ENCODE measurements at places on chromosomes 5 and 9.
A peak's percentile ranks its signal among the peaks of the same experiment; 100 is the strongest.

DNA sequence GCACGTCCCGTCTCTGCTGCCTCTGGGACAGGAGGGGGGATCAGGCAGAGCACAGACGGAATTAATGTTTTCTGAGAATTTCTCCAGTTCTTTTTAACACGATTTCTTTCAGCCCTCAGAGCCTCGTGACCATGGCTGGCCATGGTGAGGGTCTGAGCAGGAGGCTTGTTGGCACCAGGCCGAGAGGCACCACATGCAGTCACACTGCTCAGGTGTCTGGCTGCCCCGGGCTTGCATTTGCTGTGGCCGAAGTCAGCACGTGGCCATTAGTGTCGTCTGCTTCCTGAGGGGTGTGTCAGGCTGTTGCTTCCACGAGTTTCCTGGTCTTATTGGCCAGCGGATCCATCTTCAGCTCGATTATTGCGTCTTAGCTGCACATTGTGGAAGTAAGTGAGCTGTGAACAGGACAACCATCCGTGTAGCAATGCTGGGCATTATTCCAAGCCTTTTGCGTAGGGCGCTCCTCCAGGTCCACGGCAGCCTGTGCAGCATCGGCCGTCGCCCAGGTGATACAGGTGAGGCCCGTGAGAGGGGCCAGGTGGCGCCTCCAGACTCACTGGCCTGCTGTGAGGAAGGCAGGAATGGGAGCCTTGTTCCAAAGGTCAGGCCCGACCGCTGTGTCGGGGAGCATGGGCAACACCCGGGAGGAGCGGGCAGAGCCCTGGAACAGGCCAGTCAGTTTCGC lies 114.2 kb upstream of the CACNA1B start:
- no peak for DNase-seq

- DNase-seq: no peak
These were observed 43.3 kb upstream of the ALDH1A1 start for GRCh38 chr9:72996114-72996513.

GRCh38 chr5:173392-174290 lies 17.7 kb upstream of the LRRC14B start:
- no peak for DNase-seq

DNA sequence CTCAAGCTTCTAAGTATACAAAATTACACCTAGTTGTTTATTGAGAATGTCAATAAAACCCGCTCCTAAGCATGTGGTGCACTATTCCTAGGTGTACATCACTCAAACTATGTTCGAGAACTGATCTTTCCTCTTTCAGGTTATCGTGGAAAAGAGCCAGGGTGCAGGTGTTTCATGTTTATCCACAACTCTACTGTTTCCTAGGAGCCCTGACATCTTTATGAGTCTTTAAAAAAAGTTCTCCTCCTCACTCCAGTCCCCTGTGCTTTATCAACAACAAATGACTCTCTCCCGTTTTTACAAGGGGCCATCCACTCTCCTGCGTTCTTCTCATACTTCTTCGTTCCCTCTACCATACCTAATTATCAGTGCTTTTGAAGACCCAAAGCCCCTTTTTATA lies 78.8 kb upstream of the NFIL3 start:
- no peak for DNase-seq

DNA sequence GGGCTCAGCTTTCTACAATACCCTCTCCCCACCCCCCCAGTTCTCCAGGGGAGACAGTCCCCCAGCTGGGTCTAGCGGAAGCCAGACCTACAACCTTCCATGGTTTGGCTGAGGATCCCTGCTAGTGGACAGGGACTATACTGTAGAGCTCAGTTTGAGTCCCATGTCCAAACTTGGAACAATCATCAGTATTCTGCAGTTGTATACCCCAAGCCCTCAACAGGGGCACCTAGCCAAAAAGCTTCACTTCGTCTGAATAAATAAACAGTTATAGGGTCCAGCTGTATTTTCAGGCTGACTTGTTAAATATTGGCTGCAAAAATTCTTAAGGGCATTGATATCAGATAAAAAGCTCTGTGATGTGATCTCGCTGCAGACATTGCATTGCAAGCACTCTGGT lies 15.4 kb upstream of the C9 start:
- no peak for DNase-seq

DNA sequence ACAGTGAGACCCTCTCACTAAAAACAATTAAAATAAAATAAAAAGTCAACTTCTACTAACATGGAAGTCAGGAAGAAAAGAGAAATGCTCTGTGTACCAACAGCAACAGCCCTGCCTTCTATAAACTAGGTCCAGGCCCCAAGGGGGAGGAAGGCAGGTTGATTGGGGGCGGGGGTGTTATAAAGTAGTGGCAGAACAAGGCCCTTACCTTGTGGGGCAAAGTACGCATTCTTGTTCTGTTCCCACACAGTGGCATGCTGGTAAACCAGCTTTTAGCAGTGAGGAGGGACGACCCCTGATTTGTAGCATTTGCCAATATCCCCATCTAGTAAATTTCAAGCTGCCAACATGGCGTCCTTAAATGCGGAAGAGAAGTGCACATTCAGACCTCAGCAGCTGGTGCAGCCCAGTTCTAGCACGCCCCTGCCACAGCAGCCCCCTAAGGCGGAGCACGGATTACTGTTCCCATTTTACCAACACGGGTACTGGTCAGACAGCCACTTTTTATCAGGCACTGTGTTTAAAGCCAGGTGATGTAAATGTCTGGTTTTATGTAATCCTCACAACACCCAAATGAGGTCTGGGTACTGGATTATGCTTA lies 69.5 kb downstream of the GTF3C4 start:
- DNase-seq: no peak

DNA sequence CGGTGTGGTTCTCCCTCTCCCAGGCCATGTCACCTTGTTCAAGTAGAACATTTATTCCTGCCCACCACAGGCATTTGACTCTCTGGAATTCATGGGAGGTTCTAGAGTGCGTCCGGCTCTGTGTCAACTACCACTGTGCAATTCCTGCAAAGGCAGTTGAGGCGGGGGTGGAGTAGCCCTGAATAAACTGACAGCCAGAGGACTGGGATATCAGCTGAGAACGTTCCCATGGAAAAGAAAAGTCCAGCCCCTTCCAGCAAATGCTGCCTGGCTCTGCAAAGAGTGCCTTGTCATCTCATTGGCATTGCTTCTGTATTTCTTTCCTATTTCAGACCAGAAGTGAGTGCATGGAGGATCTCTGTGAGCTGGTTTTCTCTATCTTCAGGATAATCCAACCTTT lies 18.9 kb upstream of the MEGF9 start:
- no peak for DNase-seq

- DNase-seq: no peak
These were observed 99.2 kb downstream of the ZNF462 start for GRCh38 chr9:106962122-106962521.

GRCh38 chr5:53785924-53786323 lies 225.5 kb downstream of the NDUFS4 start:
- no peak for DNase-seq

- peak; percentile 80 for DNase-seq
These were observed 26.9 kb upstream of the EEIG1 start for GRCh38 chr9:128007566-128008138.

DNA sequence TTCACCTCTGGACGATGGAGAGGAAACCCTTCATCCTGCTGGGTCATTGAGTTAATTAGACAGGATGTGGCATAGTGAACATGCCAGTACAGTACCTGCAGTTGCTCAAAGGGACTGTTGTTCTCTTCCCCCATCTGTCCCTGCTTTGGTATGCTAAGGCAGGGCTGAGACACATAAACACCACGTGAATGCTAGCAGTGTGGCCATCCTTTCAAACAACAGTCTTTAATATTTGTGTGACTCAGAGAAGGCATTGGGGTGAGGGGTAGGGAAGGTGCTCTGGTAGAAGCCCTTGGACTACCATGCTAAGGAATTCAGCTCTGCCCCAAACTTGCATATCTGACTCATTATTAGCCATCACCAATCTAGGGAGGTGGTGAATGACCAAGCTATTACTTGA lies 180.2 kb upstream of the ZNF618 start:
- no peak for DNase-seq

GRCh38 chr9:123438321-123438720 lies 82.3 kb downstream of the CRB2 start:
- no peak for DNase-seq

- DNase-seq: no peak
These were observed 4.2 kb upstream of the CTNNAL1 start for GRCh38 chr9:109017493-109017892.
